ENCODE measurements at places on chromosomes 5 and 9.

GRCh38 chr9:126886034-126886822 lies 25.8 kb downstream of the ZBTB34 start:
- no peak for DNase-seq

- DNase-seq, result no peak
These were observed 12.5 kb downstream of the MAPKAP1 start for GRCh38 chr9:125694478-125694877.

- no peak for DNase-seq
These were observed 370.0 kb downstream of the ZSWIM6 start for GRCh38 chr5:61701877-61702602.

DNA sequence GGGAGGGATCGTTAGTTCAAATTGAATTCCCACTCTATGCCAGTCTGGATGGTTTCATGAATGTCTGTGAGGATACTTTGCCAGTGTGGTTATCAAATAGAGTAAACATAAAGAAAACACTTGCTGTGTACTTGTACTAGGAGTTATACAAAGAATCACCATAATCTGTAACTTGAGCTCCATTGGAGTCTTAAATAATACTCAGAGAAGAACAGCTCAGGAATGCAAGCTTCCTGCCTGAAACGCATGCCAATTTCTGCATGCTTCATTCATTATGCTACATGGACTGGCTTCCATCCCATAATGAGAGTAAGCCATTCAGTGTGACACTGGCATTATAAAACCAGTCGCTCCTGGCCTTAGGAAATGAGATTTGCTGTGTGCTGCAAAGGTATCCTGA lies 351.4 kb downstream of the SEMA5A start:
- no peak for DNase-seq

GRCh38 chr9:120913647-120914264 lies 12.8 kb downstream of the TRAF1 start:
- no peak for DNase-seq

Measured in cortex of kidney (tissue), 1 donor.